ENCODE measurements at places on chromosomes 4 and X. TPM values are rescaled to one million over a fixed set of nuclear protein-coding genes. Genes with fewer than 3 reads are reported as not detected.

The GATA1 gene
- not detected for total RNA-seq

The IL15 gene
- total RNA-seq: 7.3 TPM

The SPIN2A gene
- 0.57 TPM for total RNA-seq

The PLAC8 gene
- total RNA-seq: under 0.01 TPM

The TCEAL8 gene
- total RNA-seq: 119 TPM

The FNIP2 gene
- total RNA-seq: 14.9 TPM
